ENCODE measurements at places on chromosomes 7 and 10. TPM values are rescaled to one million over a fixed set of nuclear protein-coding genes. Genes with fewer than 3 reads are reported as not detected.

The PPP1R9A gene
- total RNA-seq = 9.5 TPM

The HOXA6 gene
- 6.9 TPM for total RNA-seq

The PGAM2 gene
- total RNA-seq = 0.35 TPM

The VIPR2 gene
- not detected for total RNA-seq

The GLI3 gene
- 9.6 TPM for total RNA-seq

The PPP1R17 gene
- not detected for total RNA-seq

The CLCN1 gene
- total RNA-seq = 0.55 TPM

The KCP gene
- total RNA-seq = 3.4 TPM

The NME8 gene
- not detected for total RNA-seq

DNA sequence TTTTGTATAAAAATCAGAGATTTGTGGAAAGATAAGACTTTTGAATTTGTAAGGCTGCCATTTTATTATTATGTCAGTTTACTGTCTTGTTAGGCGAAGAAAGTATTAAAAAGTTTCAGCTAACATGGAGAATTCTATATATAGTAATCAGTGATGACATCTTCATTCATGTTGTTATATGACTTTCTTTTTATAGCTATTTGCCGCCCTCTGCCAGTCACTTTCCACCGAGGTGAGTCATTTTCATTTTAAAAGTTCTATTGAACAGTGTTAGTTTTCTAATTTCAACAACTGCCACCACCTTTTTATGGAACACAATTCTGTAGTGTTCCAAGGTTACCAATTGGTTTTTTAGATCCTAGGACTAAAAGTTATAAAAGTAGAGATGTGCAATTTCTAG is 11.8 kb downstream of the CUTC start:
- peak; percentile 9 for DNase-seq

GRCh38 chr10:70162892-70163201 is 7.5 kb downstream of the SAR1A start:
- DNase-seq = no peak

- DNase-seq = peak; percentile 56
Observed at GRCh38 chr10:48814933-48815332, 124.7 kb downstream of the LRRC18 start.

- DNase-seq = no peak
Observed at GRCh38 chr7:24601600-24601999, 28.3 kb downstream of the PALS2 start.

DNA sequence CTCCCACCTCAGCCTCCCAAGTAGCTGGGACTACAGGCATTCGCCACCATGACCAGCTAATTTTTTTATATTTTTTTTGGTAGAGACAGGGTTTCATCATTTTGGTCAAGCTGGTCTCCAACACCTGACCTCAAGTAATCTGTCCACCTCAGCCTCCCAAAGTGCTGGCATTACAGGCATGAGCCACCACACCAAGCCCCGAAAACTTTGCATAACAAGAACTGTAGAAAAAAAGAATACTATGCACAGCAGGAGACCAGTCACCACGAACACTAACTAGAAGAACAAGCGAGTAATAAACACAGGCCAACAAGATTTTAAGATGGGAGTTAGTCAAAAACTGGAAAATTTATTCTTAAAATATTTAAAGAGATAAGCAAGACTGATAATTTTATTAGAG is 447.0 kb downstream of the ETV1 start:
- DNase-seq = no peak

DNA sequence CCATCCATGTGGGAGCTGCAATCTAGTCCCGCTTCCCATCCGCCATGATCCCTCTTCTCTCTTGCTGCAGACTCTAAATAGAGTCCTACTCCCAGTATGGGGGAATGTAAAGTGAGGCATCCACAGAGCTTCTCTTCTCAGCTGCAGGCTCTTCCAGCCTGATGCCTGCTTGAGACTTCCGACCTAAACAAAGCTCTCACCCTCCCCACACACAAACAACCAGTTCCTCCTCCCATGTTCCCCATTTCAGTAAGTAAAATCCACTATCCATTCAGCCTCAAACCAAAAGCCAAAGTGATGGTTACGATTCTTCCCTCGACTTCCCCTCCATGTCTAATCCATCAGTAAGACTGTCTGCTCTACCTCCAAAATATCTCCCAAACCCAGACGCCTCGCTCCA is 108.2 kb upstream of the NFE2L3 start:
- no peak for DNase-seq

DNA sequence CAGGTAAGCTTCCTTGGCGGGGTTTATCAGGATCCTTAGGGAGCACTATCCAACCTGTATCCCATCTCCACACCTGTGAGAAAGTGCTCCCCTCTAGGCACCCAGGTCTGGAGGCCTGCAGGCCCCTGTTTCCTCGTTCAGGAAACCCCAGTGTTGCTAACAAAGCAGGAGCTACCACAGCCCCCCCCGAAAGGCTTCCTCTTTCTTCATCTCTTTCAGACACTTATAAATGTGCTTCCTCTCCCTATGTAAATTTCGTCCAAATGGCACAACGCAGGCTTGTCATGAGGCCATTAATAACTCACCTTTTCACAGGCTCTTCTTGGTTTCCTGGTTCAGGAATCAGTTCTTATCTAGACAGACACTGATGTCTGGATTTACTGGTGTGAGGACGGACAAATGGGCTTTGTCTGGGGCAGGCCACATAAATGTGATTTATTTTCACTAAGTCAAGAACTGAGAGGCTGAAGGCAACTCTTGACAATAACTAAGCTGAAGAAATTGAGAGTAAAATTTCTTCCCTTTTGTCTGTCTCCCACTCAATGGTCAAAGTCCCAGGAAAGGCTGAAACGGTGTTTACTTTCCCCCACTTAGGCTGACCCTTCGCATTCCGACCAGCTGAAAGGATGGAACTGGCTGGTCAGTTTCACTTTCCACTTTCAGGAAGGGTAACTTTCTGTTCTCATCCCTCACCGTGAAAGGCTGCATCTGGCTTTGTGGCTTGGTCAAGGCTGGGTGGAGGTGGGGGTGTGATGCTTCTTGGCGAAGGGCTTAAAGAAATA is 46.8 kb downstream of the PIK3AP1 start:
- no peak for DNase-seq

DNA sequence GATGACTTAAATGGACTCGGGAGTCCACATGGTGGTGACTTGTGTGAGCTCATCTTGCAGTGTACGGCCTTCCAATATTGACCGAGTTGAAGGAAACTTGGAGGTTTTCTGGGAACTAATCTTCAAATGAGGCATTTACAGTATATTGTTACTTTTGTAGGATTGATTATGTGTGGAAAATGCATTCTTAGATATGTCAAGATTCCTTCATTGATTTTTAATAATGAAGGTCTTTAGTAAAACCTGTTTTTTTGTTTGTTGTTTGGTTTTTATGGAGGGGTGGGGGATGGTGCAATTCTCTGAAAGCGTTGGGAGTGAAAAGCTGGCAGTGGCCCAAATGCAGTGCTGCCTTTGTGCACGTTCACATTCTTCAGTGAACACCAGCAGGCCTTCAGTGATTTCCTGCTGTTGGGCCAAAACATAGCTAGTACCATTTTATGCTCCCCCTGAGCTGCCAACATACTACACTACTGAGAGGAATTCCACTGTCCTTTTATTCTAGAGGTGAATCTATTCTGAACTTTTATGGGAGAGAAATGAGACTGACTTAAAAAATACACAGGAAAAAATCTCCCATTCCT is 50.4 kb downstream of the CCNY start:
- peak; percentile 63 for DNase-seq

DNA sequence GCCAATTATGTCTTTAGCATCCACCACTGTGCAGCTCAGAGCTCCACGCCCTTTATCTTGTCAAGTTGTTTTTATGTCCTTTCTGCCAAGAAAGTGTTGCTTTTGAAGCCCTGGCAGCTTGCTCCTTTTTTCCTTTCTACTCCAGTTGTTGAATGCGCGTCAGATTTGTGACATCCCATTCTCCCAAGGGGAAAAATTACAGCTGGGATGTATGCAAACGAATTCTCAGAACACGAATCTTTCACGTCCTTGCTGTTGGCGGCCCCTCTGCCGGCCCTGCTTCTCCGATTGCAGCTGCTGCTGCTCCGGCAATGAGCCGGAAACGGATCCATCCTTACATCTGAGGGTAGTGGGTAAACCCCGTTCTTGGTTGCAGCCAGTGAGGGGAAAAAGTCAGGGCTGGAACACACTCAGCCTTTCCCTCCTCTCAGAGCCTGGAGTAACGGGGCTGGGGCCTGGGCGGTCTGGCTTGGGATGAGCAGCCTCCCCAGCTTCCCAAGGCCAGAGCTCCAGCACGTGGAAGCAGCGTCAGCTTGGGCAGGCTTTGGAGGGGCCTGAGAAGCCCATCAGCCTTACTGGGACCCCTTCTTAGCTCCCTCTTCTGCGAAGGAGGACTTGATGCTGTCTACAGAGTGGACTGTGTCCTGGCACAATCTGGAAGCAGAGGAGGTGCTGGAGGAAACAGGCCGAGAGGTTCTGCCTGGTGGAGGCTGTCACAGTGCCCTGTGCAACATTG is 79.0 kb upstream of the CHST15 start:
- DNase-seq = no peak

DNA sequence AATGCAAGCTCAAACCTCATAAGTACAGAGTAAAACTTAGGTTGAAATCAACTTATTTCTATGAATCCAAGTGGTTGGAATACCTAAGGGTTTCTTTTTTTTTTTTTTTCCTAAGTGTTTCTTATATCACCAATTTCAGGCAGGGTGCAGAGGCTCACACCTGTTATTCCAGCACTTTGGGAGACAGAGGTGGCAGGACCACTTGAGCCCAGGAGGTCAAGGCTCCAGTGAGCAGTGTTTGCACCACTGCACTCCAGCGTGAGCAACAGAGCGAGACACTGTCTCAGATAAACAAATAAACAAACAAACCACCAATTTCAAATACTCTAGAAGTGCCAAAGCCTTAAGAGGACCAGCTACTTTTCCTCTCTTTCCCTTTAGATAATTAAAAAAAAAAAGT is 39.2 kb upstream of the SPOCK2 start:
- DNase-seq = no peak

GRCh38 chr7:31971049-31971667 is 99.0 kb downstream of the PDE1C start:
- no peak for DNase-seq

DNA sequence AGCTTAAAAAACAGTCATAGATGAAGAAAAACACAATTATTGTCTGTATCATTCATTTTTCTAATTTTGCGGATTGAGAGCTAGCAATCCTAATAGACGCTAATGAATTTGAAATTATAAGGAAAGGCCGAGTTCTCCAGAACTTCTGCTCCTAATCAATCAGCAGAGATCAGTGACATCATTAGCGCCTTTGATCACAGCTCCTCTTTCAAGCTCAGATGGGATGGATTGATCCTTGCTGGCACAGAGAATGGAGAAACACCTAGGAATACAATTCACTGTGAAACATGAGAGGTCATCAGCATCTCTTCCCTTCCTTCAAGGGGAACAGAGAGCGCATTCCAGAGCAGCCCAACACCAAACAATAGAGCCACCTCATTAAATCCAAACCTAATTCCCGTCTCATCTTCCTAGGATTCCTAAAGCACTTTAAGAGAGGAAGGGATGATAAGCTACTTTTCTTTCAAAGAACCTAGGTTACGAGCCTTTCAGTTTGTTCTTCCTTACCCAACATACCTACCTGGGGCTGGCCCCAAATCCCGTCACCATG is 24.4 kb downstream of the GLI3 start:
- DNase-seq = no peak

GRCh38 chr10:112269266-112269665 is 13.9 kb upstream of the TECTB start:
- DNase-seq = no peak

GRCh38 chr10:70969188-70969587 is 80.8 kb upstream of the PCBD1 start:
- DNase-seq = no peak

- DNase-seq = no peak
Observed at GRCh38 chr7:94406696-94407095, 12.0 kb downstream of the COL1A2 start.

- DNase-seq = no peak
Observed at GRCh38 chr7:135843214-135843613, 94.6 kb upstream of the FAM180A start.

DNA sequence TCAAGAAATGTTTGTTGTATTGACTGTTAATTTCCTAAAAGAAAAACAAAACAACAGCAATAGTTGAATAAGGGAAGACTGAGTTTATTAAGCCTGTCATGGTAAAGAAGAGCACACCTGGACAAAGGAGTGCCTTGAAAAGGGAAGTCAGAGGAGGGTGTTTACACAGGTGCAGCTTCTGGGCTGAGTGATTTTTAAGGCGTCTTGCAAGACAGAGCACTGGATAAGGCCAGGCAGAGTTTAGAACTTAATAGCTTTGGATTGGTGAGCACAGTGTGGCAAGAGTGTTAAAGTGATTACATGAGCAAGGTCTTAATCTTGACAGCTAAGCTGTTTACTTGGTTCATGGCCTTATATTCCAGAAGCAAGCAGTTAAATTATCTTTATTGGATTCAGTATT is 423.2 kb downstream of the CNTNAP2 start:
- no peak for DNase-seq

- no peak for DNase-seq
Observed at GRCh38 chr7:157900556-157900955, 563.8 kb downstream of the DNAJB6 start.

DNA sequence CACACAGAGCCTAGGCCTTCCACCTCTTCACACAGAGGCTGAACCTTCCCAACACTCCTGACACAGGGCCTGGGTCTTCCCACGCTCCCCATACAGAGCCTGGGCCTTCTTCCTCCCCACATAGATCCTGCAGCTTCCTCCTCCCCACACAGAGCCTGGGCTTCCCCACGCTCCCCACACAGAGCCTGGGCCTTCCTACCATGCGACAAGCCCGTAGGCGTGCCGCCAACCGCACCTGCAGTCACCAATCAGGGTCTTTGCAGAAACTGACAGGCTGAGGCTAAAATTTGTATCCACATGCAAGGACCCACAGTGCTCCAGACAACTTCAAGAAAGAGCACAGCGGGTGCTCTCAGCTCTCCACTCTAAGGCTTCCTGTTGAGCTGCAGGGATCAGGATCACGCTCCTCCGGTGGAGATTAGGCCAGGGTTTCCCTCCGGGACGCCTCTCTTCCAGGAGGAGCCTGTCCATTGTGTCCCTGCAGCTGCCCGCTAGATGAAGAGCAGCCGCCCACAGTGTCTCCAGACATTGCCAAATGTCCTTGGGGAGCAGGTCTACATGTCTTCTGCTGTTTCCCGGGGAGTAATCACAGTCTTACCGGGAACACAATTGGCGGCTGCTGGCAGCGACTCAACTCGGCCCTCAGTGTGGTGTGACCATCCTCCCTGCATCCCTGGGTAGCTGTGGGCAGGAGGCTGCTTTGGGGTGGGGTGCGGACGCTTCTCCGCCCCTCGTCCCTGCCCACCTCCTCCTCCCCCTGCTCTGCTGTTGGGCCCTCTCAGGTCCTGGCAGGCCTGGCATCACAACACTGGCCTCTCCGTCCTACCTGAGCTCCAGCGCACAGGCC is 9.7 kb downstream of the CFAP46 start:
- no peak for DNase-seq

DNA sequence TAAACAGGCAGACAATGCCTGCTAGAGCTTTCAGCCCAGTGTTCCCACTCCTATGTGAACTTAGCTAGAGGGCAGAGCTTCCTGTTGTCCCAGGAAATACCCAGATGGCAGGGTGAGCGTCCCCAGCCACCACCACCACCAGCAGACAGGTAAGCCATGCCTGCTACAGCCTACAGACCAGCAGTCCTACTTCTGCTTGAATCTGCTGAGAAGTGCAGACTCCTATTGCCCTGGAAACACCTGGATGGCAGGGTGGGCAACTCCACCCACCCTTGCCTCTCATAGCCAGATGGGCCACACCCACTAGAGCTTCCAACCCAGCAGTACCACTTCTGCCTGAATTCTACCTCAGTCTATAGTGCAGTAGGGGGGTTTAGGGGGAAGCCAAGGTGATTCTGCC is 64.4 kb downstream of the FBXL13 start:
- DNase-seq = no peak

Data from PC-3 (cell line).